ENCODE measurements at places on chromosomes 3 and 15.

DNA sequence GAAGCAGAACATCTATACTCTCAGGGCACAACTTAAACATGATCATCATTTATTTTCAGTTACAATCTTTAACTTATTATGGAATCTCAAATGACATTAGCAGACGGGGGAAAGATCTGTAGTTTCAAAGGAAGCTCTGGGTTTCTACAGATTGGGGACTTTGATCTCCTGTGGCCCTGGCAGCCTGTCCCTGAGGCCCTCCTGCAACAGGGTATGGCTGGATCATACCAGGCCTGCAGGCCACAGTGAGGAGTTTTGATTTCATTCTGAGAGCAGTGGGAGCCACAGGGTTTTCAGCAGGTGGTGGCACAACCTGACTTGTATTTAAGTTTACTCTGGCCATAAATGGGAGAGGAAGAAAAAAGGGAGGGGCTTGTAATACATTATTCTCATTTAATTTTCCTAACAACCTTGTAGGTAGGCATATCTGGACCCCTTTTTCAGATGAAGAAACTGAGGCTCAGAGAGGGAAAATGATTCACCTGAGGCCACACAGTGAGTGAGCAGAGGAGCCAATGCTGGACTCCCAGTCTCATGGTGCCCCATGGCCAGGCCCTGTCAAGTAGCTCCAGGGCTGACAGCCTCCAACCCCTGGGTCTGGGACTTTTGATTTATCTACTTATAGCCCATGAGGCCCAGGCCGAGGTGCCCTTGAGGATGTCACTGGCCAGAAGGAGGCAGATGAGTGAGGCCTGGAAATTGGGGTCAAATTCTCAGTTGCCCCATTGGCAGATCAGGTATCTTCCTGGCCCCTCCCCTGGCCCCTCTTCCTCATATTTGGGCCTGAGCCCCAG lies 71.0 kb downstream of the ATP2B2 start:
- DNase-seq = no peak

DNA sequence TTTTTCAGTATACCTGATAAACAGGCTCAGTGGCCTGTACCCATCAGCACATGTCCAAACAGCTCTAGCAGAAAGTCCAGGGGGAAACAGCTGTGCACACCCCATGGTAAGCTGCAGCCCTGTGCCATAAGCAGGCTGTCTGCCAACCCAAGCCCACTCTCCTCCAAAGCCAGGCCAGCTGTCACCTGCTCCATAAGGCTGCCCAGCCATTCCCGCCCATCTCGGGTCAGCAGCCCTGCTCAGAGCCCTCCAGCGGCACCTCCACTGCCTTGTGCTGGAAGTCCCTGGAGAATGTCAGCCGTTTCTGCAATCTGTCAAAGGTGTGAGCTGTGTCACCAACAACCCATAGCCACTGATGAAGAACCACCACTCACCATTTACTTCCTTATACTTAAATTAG lies 82.0 kb downstream of the NTRK3 start:
- DNase-seq = no peak

DNA sequence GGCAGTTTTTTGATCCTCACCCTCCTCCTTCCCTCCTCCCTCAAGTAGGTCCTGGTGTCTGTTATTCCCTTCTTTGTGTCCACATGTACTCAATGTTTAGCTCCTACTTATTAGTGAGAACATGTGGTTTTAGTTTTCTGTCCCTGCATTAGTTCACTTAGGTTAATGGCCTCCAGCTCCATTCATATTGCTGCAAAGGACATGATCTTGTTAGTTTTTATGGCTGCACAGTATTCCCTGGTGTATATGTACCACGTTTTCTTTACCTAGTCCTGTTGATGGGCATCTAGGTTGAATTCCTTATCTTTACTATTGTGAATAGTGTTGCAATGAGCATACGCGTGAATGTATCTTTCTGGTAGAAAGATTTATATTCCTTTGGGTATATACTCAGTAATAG lies 61.7 kb upstream of the FGF7 start:
- no peak for DNase-seq

- no peak for DNase-seq
Measured at GRCh38 chr15:57035664-57036063, 117.2 kb downstream of the TCF12 start.

Measured in stimulated activated CD4-positive, alpha-beta T cell treated with anti-CD3 and anti-CD28 coated beads, Interleukin-1b, Interleukin-23, amount 100 ng/mL, for 48 hours (primary cell).